ENCODE measurements at places on chromosomes 3 and 15. TPM values are rescaled to one million over a fixed set of nuclear protein-coding genes. Genes with fewer than 3 reads are reported as not detected.

DNA sequence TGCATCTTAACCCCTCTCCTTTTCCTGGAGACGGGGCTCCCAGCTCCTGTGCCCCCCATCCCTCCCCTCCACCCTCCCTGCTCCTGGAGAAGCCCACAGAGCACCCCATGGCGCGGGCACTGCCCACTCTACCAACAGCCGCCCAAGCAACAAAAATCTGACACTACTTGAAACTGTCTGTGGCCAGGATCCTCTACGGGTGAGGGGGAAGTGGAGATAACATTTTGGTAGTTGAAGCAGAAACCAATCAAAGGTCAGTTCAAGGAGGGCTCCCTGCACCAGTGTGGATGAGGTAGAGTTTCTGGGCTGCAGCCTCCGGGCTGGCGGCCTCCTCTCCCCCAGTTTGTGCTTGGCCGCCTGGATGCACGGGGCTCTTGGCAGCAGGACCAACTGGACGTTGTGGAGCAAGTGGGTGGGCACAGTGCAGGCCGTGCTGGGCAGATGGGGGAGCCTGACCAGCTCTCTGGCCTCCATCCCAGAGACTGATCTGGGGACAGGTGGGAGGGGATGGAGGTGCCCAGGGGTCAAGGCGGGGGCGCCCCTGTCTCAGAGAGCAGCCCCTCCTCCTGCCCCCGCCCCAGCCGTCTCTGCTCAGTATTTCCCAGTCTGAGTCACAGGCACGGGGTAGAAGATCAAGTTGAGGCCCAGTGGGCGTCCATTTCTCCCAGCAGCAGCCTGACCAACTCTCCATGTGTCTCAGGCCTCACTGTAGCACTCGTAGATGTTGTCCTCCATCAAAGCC lies 12.8 kb downstream of the H1-8 start:
- DNase-seq: no peak

GRCh38 chr15:69071260-69071659 lies 56.8 kb downstream of the NOX5 start:
- no peak for DNase-seq

DNA sequence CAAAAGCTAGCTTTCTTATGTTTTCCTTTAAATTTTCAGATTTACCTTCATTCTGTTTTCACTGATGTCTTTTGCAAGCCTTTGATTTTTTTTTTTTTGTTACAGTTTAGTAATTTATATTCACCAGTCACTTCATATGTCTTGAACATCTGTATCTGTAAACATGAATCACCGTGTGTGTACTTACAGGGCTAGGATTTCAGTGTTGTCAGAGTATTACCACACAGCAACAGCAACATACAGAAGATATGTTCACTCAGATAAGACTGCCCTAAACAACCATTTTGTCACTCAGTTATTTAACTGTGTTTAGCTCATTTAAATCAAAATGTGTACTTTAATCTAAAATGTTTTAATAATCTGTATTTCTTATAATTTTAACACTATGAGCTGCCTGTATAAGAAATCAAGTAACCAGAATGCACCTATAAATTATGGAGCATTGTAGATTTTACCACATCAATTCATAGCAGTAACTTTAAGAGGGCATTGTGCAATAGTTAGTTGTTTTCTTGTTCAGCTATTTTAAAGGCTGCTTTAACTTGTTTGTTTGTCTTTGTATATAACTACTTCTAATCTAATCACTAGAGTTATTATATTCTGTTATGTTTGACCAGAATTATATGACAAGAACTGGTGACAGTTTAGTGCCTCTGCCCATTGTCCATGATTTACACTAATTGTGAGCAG lies 50.4 kb downstream of the GHSR start:
- DNase-seq: no peak

DNA sequence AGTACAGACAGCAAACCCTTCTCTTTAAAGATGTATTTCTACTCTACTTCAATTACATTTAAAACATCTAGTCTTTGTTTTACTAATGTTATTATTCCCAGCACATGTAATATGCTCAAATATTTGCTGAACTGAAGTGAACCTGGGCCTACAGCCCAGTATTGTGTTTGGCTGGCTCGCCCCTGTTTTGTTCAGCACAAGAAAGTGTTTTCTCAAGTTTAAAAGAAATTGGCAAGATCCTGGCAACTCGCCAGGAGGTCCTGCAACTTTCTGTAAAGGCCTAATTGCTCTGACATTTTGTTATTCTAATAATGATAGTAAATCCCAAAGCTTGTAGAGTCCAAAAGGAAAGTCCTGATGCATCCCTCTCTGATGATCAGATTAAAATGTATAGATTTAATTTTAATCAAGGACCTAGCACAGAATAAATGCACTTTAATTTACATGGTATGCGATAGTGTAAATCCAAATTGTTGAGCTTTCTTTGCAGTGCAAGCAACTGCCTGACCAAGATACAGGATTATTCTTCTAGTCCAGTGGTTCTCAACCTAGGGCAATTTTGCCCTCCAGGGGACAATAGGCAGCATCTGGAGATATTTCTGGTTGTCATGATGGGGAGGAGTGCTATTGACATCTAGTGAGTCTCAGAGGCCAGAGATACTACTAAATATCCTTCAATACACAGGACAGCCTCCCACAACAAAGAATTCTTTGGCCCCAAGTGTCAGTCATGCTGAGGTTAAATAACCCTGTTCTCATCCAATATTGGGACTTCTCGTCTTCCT lies 35.7 kb upstream of the TMOD3 start:
- DNase-seq: no peak

DNA sequence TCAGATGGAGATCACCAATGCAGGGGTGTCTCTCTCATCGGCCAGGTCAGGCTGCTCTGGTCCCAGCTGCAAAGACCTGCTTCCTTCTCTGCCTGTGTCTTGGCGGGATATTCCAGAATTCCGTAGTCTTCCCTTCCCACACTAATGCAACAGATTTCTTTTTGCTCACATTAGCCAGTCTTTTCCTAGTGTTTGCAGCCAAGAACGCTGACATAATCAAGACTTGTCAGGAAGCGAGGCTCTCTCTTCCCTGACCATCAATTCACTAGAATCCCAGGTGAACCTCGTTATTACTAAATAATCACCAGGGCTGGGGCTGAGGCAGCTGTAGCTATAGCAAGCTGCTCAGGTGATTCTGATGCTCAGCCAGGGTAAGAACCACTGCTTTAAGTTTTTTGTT lies 43.2 kb upstream of the ACKR4 start:
- no peak for DNase-seq

DNA sequence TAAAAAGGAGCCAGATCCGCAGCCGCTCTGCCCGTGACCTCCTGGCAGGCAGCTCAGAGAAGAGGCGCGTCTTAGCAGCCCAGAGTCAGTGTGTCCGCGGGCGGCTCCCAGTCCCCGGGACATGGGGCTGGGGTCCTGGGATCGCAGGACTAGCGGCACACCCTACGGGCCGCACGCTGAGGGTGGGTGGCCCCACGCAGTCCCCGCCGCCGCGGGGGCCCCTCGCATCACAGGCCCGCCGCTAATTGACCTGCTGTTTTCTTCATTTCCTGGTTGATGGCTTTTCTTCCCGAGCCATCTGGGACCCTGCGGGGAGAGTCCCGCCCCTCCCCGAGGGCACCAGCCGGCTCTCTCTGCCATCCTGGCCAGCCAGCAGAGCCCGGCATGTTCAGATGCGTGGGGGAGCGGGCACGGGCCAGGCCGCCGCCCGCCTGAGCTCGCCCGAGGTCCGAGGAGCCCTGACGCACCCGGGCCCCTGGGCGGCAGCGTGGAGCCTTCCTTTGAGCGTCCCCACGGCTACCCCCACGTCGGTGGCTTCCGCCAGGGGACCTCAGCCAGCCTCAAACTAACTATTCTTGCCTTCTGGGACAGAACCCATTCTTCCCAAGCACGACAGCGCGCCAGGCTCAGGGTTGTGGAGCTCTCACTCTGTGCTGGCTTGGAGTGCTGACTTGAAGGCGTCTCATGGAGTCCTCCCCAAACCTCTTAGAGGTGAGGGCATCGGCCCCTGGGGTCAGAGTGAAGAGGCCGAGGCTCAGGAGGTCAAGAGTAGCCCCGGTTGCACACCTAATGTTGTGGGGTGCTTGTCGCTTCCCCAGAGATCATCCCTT lies 34.6 kb upstream of the CACNA2D3 start:
- DNase-seq: no peak

DNA sequence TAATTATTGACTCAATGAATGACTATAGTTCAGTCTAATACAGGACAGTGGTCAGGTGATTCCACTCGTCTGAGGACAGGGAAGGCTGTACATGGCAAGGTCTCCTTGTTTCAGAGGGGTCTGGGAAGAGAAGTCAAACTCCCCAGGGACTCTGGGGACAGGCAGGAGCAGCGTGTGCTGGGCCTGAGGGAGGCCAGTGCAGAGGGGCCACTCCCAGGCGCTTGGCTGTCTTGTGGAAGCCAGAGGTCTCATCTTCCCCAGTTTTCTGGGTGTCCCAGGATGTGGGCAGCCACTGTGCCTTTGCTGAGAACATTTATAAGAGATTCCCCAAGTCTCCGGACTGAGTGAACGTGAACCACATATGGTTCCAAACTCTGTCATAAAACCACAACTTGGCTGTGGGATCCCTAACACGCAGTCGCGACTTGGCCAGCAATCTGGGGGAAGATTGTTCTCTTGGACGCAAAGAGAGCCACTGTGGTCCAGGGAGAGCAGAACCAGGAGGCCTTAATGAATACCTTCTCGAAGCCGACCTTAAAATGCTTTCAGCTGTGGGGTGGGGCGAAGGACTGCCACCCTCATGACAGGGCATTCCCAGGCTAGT lies 30.4 kb downstream of the BHLHE40 start:
- DNase-seq: no peak

GRCh38 chr3:122318620-122319019 lies 6.4 kb upstream of the CSTA start:
- no peak for DNase-seq

GRCh38 chr15:27679203-27679602 lies 419.9 kb downstream of the OCA2 start:
- no peak for DNase-seq

- peak; percentile 50 for DNase-seq
Measured at GRCh38 chr15:92624401-92624991, 31.1 kb downstream of the FAM174B start.

DNA sequence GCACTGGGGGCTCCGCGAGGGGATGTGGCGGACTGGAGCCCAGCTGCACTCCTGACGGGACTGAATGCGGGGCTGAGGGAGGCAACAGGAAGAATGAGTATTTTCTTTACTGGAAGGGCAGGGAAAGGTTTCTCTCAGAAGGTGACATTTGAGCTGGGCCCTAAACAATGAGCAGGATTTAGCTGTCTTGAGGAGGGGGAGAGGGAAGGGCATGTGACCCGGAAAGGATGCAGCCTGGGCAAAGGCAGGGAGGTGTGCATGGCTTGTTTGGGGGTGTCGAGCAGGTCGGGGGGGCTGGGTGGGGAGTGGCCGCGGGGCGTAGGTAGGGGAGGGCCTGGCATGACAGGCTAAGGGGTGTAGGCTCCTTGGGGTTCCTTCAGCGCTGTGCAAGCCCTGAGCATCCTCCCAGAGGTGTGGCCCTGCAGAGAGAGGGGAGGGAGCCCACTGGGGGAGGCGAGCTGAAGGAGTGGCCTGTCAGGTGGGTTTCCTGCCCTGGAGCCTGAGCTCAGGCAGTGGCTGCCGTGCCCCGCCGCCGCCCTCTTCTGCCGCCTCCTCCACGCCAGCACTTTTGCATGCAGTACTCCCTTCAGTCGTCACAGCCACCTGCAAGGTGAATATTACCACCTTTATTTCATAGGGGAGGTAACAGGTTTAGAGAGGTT lies 17.2 kb upstream of the ANKDD1A start:
- no peak for DNase-seq

DNA sequence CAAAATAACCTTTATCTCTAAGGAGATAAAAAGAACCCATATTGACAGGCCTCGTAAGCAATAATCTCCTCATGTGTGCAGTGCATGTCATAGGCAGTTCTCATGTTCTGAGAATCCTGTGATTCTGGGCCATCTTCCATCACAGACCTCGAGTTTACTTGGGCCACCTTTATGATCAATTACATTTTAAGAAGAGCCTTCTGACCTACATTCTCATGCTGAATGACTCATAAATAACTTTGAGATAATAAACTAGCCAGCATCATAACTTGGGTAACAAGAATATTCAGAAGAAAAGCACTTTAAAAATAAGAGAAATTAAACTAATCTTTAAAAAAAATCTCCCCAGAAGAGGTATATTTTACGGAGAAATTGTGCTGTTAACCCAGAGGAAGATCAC lies 310.7 kb upstream of the ZNF717 start:
- no peak for DNase-seq

DNA sequence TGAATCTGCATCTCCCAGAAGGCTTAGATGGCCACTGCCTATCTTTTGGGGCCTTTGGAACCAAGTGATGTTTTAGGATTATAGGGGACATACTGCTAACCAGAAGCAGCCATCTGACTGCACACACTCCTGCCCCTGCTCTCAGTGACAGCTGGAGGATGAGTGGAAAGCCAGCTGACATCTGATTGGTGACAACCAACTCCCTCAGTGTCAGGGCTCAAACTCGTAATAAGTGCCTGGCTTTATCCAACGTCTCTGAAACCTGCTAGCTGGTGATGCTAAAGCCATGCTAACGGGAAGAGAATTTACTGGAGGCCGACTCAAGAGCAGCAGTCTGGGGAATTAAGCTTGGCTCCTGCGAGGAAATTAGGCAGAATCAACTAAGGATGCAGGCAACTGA lies 35.1 kb downstream of the KY start:
- DNase-seq: no peak

GRCh38 chr3:11476735-11477144 lies 167.0 kb downstream of the VGLL4 start:
- no peak for DNase-seq

CCR2 gene
- total RNA-seq: not detected

TBC1D2B gene
- 60.3 TPM for total RNA-seq

CSTA gene
- total RNA-seq: not detected

RASL12 gene
- 85.3 TPM for total RNA-seq

MRPL46 gene
- 24.5 TPM for total RNA-seq

OR5AC2 gene
- not detected for total RNA-seq

ARPP21 gene
- total RNA-seq: not detected

Data from uterus (tissue), 4 donors.